ENCODE measurements at places on chromosomes 16 and 17. TPM values are rescaled to one million over a fixed set of nuclear protein-coding genes. Genes with fewer than 3 reads are reported as not detected.

The VASN gene
- total RNA-seq = 0.08 TPM

The NPIPA5 gene
- total RNA-seq = 13.6 TPM

The HSPB9 gene
- 0.18 TPM for total RNA-seq

The CCDC200 gene
- total RNA-seq = not detected

The KRT23 gene
- total RNA-seq = not detected

The KRT39 gene
- not detected for total RNA-seq

The HASPIN gene
- 23.8 TPM for total RNA-seq

The CHST6 gene
- total RNA-seq = 0.06 TPM

The MYH8 gene
- total RNA-seq = not detected

The LGALS9B gene
- not detected for total RNA-seq

The SOST gene
- total RNA-seq = not detected

GRCh38 chr17:6666077-6666521, 14.5 kb downstream of the C17orf100 start:
- H3K36me3 ChIP-seq = no peaks in the 10 kb centered on the region
- H3K4me3 ChIP-seq = no peak overlapping the region
- H3K27me3 ChIP-seq = no peaks in the 10 kb centered on the region
- H3K27ac ChIP-seq = no peak overlapping the region

- H3K36me3 ChIP-seq = no peaks in the 10 kb centered on the region
- H3K27ac ChIP-seq = no peak overlapping the region
- H3K27me3 ChIP-seq = no peaks in the 10 kb centered on the region
- no peak for DNase-seq
Measured at GRCh38 chr17:71407981-71408380, 712.8 kb upstream of the SOX9 start.

- H3K4me3 ChIP-seq = no peak overlapping the region
- H3K36me3 ChIP-seq = no peaks in the 10 kb centered on the region
- H3K27me3 ChIP-seq = peaks cover 12% of the 10 kb centered on the region
- H3K27ac ChIP-seq = no peak overlapping the region
- DNase-seq = no peak
Measured at GRCh38 chr16:87108278-87108677, 208.9 kb downstream of the C16orf95 start.

- no peaks in the 10 kb centered on the region for H3K36me3 ChIP-seq
- no peaks in the 10 kb centered on the region for H3K27me3 ChIP-seq
- peak overlapping the region; percentile 16 for H3K27ac ChIP-seq
Measured at GRCh38 chr17:75412455-75413317, 7.2 kb upstream of the GRB2 start.

DNA sequence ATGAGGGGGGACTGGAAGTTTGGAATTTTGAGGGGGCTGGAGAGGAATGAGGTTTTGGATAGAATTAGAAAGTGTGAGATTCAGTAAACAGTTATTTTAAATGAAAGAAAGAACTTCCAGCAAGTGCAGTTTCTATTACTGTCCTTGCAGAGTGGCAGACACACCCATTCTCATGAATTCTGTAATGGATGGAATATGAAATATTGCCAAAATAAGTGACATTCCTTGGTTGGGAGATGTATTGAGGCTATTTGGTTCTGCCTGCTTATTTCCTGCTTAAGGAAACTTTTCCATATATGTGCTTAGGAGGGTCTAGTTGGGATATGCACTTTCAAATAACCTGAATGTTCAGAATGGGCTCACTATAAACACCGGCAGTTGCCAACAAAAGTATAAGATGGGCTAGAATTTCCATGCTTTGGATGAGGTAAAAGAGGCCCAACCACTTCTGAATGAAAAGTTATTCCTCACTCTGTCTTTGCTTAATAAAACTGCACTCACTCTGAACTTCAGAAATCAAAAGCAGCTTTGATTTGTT, 434.4 kb downstream of the CA10 start:
- no peak overlapping the region for H3K4me3 ChIP-seq
- H3K27me3 ChIP-seq = peaks cover 4% of the 10 kb centered on the region
- H3K36me3 ChIP-seq = no peaks in the 10 kb centered on the region
- no peak for DNase-seq
- no peak overlapping the region for H3K27ac ChIP-seq

- H3K4me3 ChIP-seq = peak overlapping the region; percentile 50
- peak; percentile 83 for DNase-seq
- H3K27ac ChIP-seq = peak overlapping the region; percentile 85
- no peaks in the 10 kb centered on the region for H3K36me3 ChIP-seq
- peaks cover 38% of the 10 kb centered on the region for H3K4me1 ChIP-seq
Measured at GRCh38 chr16:11297492-11298142, 16.5 kb upstream of the PRM1 start.

GRCh38 chr16:12024429-12024828, 47.9 kb downstream of the SNX29 start:
- no peak overlapping the region for H3K4me3 ChIP-seq
- H3K4me1 ChIP-seq = peaks cover 8% of the 10 kb centered on the region
- no peak overlapping the region for H3K27ac ChIP-seq

DNA sequence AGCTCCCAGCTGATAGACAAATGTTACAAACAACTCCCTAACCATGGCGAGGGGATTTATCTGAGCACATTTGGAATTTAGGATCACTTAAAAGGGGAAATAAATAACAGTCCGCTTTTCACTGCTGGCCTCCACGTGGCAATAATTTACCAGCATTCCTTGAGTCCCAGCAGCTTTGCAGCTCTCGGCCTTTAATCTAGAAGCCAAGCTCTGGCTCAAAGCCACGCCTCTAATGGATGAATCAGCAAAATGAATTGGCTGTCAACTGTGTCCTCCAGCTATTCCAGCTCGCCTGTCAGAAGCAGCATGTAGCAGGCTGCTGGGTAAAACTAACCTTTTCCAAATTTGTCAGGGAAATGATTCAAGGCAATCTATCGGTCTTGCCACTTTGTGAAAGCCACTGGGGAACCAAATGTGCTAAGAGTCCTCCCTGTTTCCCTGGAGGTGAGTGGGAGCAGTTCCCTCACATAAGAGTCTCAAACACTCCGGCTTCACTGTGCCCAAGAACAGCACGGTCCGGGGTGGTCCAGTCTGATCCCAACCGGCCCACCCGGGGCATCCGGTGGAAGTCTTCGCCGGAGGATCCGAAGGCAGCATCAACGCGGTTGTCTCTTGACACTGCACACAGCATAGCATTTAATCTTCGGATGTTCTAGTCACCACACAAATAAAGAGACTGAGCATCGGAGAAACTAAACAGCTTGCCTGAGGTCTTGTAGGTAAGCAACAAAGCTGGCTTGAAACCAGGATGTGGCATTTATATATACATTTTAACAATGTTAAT, 143.3 kb downstream of the PARN start:
- peaks cover 10% of the 10 kb centered on the region for H3K36me3 ChIP-seq
- no peak overlapping the region for H3K4me3 ChIP-seq
- H3K4me1 ChIP-seq = peaks cover 14% of the 10 kb centered on the region

DNA sequence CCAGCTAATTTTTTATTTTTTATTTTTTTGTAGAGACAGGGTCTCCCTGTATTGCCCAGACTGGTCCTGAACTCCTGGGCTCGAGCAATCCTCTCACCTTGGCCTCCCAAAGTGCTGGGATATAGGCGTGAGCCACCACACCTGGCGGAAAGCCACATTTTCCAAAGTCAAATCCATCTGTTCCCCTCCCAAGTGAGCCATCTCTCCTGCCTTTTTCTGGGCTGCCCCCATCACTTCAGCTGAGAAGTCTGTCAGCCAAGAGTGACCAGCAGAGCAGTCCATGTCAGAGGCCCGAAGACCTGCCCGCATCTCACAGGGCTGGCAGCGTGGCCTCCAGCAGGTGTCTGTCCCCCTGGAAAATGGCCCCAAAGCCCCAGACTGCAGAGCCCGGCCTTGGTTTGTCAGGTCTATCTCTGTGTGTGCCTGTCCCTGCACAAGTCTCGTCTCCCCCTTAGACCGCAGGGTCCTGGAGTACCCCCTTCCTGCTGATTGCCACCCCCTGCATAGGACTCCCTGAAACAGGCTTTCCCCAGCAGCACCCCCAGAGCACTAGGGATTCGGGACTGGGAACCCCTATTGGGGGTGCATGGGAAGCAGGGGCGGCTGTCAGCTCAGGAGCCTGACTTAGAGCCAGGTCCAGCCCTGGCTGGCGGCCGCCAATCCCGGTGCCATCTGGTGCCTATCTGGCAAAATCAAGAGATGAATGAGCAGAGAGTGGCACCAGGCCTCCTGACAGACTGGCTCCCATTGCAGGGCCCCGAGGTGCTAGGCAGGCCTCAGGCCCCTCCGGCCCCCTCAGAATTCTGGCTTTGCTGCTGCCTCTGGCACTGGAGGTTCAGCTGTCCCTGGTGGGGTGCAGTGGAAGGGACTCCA, 7.8 kb downstream of the TTYH2 start:
- H3K36me3 ChIP-seq = peaks cover 7% of the 10 kb centered on the region
- peaks cover 2% of the 10 kb centered on the region for H3K4me1 ChIP-seq
- H3K27me3 ChIP-seq = no peaks in the 10 kb centered on the region
- DNase-seq = no peak

GRCh38 chr16:81888520-81889394, 109.7 kb downstream of the PLCG2 start:
- H3K36me3 ChIP-seq = no peaks in the 10 kb centered on the region
- no peak overlapping the region for H3K4me3 ChIP-seq
- no peak overlapping the region for H3K27ac ChIP-seq
- DNase-seq = no peak
- H3K4me1 ChIP-seq = no peaks in the 10 kb centered on the region

GRCh38 chr17:12603566-12603965, 62.1 kb upstream of the MYOCD start:
- H3K27me3 ChIP-seq = no peaks in the 10 kb centered on the region
- no peak for DNase-seq
- H3K4me1 ChIP-seq = no peaks in the 10 kb centered on the region
- H3K4me3 ChIP-seq = no peak overlapping the region

DNA sequence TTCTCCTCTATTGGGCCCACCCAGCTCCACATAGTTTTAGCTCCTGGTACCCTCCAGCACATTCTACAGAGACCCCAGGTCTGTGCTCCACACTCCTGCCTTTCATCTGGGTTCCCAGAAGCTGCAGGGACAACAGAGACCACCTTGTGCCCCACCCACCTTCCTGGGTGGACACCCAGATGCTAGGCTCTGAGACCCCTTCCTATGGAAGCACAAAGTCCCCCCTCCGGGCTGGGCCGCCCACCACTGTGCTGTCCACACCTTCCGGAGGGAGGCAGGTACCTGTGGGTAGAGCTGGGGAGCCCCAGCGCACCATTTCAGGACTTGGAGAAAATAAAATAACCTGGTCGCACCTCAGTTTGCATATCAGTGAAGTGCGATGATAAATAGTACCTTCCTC, 224.9 kb upstream of the FOXF1 start:
- no peak for DNase-seq
- H3K4me3 ChIP-seq = no peak overlapping the region
- no peak overlapping the region for H3K27ac ChIP-seq
- H3K27me3 ChIP-seq = peaks cover 72% of the 10 kb centered on the region

DNA sequence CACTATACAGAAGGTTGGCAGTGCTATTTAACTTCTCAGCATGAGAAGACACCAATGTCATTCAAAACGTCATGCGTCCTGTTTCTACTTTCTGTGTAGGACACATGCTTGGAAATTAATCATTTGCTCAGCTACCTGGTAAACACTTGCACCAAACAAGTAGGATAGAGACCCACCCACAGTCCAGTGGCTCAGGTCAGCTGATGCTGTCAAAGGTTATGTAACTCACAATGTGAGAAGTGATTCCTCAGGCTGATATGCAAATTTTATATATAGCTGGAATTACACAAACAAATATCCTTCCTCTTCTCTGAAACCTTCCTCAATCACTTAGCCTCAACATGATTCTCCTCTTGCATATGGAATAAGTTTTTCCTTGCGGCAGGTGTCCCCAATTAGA, 59.6 kb downstream of the ZZEF1 start:
- no peaks in the 10 kb centered on the region for H3K4me1 ChIP-seq
- H3K27ac ChIP-seq = no peak overlapping the region
- peaks cover 6% of the 10 kb centered on the region for H3K36me3 ChIP-seq
- no peaks in the 10 kb centered on the region for H3K27me3 ChIP-seq

- no peak overlapping the region for H3K4me3 ChIP-seq
- H3K27me3 ChIP-seq = no peaks in the 10 kb centered on the region
- H3K4me1 ChIP-seq = no peaks in the 10 kb centered on the region
- no peak overlapping the region for H3K27ac ChIP-seq
- H3K36me3 ChIP-seq = no peaks in the 10 kb centered on the region
Measured at GRCh38 chr16:65754820-65755691, 611.4 kb upstream of the CDH5 start.

DNA sequence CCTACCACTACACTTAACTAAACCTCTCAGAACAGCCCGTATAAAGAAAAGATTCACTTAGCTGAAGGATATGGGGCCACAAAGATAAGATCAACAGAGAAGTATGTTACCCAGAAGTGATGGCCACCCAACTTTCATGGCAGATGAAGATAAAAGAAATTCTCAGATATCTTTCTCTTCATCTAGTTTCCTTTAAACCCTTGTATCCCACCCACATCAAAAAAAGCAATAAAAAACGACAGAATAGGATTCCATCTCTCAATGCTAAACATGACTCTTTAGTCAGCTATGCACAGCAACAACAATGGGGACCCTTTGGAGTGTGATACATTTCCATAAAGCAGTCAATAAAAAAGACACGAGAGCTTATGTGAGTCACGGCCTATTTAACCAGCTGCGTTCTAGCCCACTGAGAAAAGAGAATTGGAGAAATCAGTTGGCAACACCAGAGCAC, 86.6 kb downstream of the SNX11 start:
- H3K36me3 ChIP-seq = peaks cover 26% of the 10 kb centered on the region
- no peak for DNase-seq
- peaks cover 27% of the 10 kb centered on the region for H3K4me1 ChIP-seq
- H3K27me3 ChIP-seq = no peaks in the 10 kb centered on the region

DNA sequence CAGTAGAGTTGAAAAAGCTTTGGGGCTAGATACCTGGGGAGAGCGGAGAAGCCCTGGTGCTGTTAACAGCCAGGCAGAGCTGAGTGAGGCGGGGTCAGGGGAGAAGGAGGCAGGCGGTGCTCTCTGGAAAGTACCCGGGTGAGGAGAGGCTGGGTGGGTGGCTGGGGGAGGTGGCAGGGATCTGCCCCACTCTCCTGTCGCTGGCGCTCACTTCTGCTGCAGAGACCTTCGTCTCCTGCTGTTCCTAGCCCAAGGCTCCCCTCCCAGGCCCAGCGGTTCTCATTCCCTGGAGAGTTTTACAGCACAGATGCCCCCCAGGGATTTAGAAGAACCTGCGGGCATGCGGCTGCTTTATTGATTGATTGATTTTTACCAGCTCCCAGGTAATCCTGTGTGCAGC, 302.8 kb downstream of the IRF8 start:
- no peaks in the 10 kb centered on the region for H3K4me1 ChIP-seq
- H3K36me3 ChIP-seq = no peaks in the 10 kb centered on the region
- H3K27me3 ChIP-seq = peaks cover 59% of the 10 kb centered on the region
- no peak overlapping the region for H3K4me3 ChIP-seq
- no peak overlapping the region for H3K27ac ChIP-seq

DNA sequence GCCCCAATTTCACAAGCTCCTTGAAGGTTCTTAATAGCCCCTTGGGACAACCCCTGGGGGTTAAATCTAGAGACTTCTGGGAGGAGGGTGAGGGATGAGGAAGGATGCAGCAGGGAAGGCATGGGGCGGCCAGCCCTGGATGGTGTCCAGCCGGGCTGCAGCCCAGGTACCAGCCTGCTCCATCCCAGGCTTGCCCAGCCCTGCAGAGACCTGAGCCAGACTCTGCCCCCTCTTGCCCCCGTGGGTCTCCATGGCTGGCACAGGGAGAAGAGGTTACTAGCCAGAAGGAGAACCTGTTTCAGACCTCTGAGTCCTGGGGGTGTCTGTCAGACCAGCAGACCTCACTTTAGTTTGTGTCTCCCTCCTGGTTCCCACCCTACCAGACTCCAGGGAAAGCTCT, 8.5 kb downstream of the NHERF1 start:
- H3K27ac ChIP-seq = peak overlapping the region; percentile 60
- peaks cover 15% of the 10 kb centered on the region for H3K36me3 ChIP-seq
- no peaks in the 10 kb centered on the region for H3K27me3 ChIP-seq
- H3K4me3 ChIP-seq = no peak overlapping the region

- DNase-seq = no peak
- no peaks in the 10 kb centered on the region for H3K36me3 ChIP-seq
- H3K4me1 ChIP-seq = no peaks in the 10 kb centered on the region
- no peak overlapping the region for H3K4me3 ChIP-seq
Measured at GRCh38 chr16:30837904-30838303, 50.9 kb upstream of the ZNF629 start.

All from activated naive CD8-positive, alpha-beta T cell treated with anti-CD3 and anti-CD28 coated beads for 36 hours (primary cell).